ENCODE measurements at places on chromosomes 3 and 15.

- no peak for DNase-seq
Observed at GRCh38 chr3:174110761-174111160, 713.2 kb downstream of the NLGN1 start.

DNA sequence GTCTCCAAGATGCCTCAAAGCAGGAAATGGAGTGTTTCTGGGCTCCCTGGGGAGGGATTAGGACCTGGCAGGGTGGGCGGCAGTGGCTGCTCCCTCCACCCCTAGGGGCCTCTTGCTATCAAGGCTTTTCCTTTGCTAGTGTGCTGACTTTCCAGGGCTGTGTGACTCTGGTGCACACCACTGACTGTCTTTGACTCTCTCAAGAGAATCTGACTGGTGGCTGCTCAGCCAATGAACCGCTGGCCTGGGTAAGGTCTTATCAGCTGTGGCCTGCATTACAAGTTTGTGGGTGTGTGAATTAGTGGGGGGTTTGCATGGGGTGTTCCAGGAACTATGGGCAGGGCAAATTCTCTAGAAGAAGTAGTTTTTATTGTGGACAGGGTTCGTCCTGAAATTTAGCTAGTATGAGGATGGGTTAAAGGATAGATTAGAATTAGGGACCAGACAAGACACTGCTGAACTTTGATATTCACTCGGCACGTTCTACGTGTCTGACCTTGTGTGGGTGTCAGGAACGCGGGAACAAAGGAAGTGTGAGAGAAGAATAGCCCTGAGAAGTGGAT is 29.5 kb downstream of the SIAH2 start:
- DNase-seq = no peak

DNA sequence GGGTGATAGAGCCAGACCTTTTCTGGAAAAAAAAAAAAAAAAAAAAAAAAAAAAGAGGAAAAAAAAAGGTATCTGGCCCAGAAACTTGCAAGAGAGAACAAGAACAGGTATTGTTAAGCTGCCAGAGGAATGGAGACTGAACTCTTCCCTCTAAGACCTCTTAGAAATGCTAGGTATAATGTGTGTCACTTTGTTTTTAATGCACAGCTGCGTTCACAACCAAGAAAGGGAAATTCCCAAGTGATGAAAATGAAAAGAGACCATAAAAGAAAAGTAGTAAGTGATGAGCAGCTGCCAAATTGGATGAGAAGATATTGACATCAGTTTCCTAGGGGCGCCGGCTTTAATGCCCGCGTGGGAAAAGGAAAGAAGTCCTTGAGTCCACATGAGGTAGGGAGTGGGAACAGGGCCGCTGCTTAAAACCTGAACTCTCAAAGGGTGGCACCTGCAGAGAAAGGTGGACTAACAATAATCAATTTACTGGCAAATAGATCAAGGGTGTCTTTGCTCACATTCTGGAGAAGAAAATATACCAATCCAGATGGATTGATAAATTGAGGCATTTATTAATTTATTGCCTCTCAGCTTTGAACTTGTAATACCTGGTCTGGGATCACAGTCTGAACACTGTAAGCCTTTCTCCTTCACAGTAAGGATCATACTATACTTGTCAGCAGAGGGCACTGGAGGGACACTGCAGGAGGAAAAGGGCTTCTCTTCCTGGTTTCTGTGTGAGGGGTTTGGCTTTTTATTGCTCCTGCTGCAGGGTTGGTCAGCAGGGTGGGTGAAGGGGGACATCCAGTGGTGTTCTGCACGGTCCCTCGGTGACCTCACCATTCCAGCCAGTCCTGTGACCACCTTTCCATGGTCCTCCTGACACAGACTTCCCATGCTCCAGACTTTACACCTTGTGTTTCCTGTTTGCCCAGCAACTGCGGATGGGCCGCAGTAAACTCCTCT is 131.6 kb downstream of the AQP9 start:
- DNase-seq = no peak

GRCh38 chr15:68969298-68969697 is 39.0 kb downstream of the SPESP1 start:
- no peak for DNase-seq

DNA sequence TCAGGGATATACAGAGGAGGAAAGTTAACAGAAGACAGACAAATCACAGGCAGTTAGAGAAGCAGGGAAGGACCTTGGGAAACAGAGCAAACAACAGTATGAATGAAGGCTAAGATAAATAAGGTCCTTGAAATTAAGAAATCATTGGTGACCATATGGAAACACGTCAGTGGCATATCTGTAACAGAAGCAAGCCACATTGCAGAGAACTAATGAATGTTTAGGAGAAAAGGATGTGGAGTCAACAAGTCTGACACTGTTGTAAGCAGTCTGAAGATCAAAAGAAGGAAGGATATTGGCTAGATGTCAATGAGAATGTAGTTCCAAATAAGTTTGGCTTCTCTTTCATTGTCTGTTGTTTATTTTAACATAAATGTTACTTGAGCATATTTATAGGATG is 542.4 kb downstream of the UNC13C start:
- no peak for DNase-seq

DNA sequence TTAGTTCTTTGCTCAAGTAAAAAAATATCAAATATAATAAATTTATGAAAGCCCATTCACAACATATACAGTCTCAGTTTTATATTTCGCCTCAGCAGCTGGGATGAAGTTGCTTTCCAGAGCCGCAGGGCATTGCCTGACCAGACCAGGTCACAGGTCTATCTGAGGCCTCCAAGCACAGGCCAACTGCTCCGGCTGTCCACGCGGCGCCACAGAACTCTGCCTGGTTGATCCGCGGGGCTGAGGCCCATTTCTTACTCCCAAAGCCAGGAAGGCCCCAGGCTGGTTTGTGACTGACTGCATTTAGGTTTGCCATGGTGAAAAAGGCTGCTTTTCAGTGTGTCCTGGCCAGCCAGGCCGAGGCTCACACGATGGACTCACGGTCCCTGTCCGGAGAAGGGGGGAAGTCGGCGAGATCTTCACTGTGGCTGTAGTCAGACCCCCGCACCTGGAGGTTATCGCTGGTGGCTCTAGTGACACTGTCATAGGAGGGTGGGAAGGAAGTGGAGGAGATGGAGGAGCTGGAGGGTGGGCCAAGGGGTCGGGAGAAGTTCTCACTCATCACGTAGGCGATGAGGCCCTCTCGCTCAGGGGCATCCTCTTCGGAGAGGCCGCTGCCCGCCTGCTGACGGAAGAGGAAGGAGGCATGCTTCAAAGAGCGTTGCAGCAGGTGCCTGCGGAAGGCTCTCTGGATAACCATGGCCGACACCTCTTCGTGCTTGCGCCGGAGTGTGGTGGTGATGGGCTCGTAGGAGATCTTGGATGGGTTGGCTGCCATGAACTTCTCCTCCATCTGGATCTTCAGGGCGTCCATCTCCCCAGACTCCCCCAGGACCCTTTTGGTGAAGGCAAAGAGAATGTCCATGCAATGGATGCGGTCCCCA is 54.1 kb downstream of the EXOG start:
- no peak for DNase-seq

DNA sequence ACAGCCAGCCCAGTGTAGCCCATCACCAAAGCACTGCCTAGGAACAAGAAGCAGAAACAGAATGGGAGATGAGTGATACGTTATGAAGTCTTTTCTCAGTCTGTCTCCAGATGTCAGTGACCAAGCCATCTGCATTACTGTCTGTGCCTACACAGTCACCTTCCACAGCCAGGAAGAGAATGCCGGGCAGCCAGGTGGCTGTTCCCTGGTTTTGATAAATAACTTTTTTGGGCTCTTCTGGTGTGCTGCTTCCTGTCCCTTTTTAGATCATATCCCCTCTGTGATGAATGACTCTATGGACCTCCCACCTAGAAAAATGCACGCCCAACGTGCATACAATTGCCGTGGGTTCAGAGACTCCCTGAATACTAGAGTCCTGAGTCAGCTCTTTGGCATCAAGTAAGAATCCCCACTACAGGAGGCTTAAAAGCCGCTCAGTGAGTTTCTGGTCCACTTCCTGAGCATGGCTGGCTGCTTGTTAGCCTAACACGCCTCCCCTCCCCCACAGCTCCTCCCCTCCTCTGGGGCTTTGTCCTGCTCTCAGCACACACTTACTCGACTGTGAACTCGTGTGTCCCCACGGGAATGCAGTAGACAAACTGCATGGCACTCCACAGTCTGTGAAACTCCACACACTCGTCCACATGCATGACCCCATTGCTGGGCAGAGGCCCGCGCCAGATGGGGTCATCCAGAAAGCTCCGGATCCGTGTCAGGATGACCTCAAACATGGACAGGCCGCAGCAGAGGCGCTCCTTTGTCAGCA is 34.7 kb downstream of the NIPA2 start:
- no peak for DNase-seq

- no peak for DNase-seq
Observed at GRCh38 chr3:182268711-182269110, 524.6 kb upstream of the ATP11B start.

- DNase-seq = no peak
Observed at GRCh38 chr3:142925140-142925539, 36.3 kb upstream of the PCOLCE2 start.

GRCh38 chr15:44034933-44035624 is 160.0 kb downstream of the FRMD5 start:
- DNase-seq = no peak

GRCh38 chr15:83082730-83083386 is 15.8 kb upstream of the BTBD1 start:
- DNase-seq = no peak

DNA sequence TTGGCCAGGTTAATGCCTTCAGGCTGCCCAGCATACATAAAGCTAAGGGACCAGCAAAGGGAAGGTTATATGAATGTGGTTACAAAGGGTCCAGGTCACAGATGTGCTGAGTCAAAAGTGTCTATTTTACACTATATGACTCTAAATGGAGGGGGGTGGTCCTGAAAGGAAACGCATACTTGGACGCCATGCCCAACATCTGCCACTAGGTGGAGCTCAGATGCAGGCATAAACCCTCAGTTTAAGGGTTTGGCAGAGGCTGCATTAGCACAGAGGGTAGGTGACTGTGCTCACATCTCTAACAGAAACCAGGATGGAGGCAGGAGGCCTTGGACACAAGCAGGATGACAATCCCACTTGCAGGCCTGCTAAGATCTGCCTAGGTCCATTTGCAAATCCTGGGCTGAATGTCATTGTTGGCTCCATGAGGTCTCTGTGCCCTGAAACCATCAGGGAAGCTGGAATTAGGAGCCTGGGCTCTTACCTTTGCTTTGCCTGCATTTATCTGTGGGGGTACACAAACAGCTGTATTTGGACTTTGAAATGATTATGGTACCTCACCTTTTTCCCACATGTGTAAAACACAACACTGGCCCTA is 55.8 kb downstream of the ZNF621 start:
- DNase-seq = peak; percentile 63

- no peak for DNase-seq
Observed at GRCh38 chr3:9721700-9722060, 9.9 kb upstream of the BRPF1 start.

DNA sequence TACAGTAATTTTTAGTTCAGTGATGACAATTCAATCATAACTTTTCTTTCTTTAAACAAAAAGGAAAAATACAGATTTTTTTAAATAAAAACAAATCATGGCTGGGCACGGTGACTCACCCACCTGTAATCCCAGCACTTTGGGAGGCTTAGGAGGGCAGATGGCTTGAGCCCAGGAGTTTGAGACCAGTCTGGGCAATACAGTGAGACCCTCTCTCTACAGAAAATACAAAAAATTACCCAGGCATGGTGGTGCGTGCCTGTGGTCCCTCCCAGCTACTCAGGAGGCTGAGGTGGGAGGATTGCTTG is 25.6 kb upstream of the ATG7 start:
- DNase-seq = no peak

GRCh38 chr3:190446573-190447279 is 3.0 kb downstream of the TMEM207 start:
- no peak for DNase-seq

DNA sequence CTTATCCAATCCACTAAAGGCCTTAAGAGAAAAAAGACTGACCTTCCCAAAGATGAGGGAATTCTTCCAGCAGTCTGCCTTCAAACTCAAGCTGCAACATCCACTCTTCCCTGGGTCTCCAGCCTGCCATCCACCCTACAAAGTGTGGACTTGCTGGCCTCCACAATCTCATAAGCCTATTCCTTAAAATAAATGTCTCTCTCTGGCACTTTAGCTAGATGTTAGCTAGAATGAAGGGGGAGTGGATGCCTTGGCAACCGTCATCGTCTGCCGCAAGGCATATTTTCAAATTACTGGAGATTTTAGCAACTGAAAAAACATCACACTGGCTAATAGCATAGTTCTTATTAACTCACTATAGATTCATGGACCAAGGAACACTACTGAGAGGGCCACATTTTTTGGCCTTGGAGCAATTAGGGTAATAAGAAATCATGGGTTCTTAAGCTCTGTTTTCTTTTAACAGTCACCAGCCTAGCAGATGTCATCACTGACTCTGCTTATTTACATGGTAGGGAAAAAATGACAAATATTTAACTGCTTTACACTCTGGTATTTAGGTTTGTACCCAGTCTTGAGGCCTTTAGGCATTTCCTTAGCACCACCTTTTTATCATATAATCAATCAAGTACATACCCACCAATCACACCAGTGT is 245.3 kb downstream of the MYRIP start:
- DNase-seq = no peak

GRCh38 chr3:192772240-192772894 is 45.0 kb upstream of the FGF12 start:
- no peak for DNase-seq

- no peak for DNase-seq
Observed at GRCh38 chr3:24498391-24498790, 3.7 kb upstream of the THRB start.

DNA sequence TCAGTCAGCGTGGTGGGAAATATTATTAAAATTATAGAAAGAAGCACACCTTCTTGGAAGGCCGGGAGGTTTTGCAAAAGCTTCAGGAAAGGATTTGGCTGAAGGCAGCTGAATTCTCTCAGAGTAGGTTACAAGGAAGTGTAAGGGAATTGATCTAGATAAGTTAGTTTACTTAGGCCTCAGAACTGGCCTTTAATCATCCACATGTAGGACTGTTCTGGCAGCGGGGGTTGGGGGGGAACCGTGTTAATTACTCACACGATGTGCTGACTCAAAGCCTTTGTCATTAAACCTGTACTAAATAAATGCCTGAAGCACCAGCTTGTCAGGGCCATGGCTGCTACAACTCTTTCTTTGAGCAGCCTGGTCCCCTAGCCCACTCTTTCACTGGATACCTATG is 12.8 kb downstream of the ASB14 start:
- DNase-seq = no peak

- DNase-seq = no peak
Observed at GRCh38 chr3:125317761-125318160, 57.4 kb downstream of the ZNF148 start.

- no peak for DNase-seq
Observed at GRCh38 chr15:32781781-32782180, 64.0 kb downstream of the GREM1 start.

GRCh38 chr15:69743091-69743490 is 290.5 kb downstream of the RPLP1 start:
- no peak for DNase-seq

DNA sequence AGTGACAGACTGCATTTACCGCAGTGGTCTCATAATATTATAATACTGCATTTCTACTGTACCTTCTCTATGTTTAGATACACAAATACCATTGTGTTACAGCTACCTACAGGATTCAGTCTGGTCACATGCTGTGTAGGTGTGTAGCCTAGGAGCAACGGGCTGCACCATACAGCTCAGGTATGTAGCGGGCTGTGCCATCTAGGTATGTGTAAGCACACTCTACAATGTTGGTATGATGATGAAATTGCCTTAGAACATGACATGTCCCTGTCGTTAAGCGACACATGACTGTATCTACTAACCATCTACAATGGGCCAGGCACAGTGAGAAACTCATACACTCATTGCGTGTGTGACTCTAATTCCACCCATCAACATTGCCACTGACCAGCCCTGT is 85.5 kb upstream of the SEC13 start:
- DNase-seq = no peak

GRCh38 chr3:84100861-84101260 is 857.9 kb upstream of the CADM2 start:
- no peak for DNase-seq

Measured in activated naive CD4-positive, alpha-beta T cell treated with Interleukin-2 at 50 U/mL for 16 hours (primary cell).